ENCODE measurements at places on chromosomes 3 and 15. TPM values are rescaled to one million over a fixed set of nuclear protein-coding genes. Genes with fewer than 3 reads are reported as not detected.

DTX3L gene
- 24.3 TPM for total RNA-seq

LDHAL6B gene
- not detected for total RNA-seq

SOX14 gene
- not detected for total RNA-seq

SCN5A gene
- total RNA-seq: 0.47 TPM

IGSF10 gene
- total RNA-seq: not detected
